ENCODE measurements at places on chromosomes 6 and 20. TPM values are rescaled to one million over a fixed set of nuclear protein-coding genes. Genes with fewer than 3 reads are reported as not detected.
A peak's percentile ranks its signal among the peaks of the same experiment; 100 is the strongest.

- no peak for DNase-seq
Measured at GRCh38 chr20:60754856-60755255, 497.2 kb upstream of the CDH4 start.

DNA sequence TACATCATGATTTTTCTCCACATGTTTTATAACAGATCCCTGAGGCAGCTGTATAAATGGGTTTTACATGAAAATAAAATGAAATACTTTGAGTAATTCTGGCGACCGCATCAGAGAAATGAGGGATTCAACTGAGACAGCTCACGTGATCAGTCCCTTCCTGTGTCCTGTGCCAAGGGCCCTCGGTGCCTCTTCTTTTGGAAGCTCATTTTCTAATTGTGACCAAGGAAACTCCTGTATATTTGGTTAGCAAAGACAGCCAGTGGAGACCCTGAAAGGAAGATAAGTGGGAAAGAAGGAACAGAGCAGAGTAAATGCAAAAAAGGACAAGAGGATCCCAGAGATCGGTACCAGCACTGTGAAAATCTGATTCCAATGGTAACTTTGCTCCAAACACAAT is 129.9 kb downstream of the FYN start:
- DNase-seq, result no peak

Gene EFCAB8
- not detected for total RNA-seq

Gene TBXT
- total RNA-seq, result not detected

GRCh38 chr6:45054610-45055009 is 273.5 kb upstream of the RUNX2 start:
- no peak for DNase-seq

Gene MYO6
- total RNA-seq, result 21.8 TPM

DNA sequence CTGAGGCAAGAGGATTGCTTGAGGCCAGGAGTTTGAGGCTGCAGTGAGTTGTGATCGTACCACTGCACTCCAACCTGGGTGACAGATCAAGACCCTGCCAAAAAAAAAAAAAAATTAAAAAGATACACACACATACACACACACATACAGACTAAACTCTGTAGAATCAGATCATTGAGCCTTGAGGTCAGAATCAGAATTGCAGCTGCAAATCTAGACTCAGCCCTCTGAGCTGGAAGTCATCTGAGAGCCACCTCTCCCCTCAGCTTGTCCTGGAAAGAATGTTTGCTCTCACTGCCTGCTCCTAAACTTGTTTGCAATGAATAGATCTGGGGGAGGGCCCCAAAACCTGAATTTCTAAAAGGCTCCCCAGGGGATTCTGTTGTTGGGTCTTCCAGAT is 41.4 kb upstream of the ANGPT4 start:
- no peak for DNase-seq

DNA sequence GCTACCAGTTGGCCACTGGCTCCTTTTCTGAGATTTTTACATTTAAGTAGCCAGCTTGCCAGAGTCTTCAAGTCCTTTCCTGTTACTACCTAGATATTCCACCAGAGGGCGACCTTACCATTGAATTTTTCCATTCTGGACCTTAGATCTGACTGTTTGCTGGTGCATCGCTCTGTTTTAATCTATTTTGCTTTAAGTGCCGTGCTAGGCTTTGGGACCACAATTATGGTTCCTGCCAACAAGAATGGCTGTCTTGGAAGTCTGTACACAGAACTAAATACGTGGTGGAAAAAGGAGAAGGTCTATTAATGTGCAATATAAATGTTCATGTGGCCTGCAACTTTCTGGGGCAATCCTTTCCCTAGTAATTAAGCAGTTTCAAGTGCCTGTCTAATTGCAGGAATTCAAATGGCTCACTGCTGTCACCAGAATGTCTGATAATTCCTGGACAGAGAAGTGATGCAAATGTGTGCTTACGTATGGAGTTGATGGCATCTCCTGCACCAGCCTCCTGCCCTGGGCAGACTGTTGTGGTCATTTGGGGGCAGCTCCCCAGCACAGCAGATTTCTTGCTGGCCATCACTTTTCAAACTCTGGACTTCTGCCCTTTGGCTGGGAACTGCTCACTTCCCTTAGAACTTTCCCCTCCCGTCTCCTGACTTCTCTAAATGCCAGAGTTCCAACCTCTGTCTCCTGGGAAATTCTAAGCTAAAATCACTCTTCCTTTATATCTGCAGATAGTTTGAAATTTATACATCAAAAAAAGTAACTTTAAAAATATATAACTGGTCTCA is 5.6 kb upstream of the HLA-DOA start:
- no peak for DNase-seq

DNA sequence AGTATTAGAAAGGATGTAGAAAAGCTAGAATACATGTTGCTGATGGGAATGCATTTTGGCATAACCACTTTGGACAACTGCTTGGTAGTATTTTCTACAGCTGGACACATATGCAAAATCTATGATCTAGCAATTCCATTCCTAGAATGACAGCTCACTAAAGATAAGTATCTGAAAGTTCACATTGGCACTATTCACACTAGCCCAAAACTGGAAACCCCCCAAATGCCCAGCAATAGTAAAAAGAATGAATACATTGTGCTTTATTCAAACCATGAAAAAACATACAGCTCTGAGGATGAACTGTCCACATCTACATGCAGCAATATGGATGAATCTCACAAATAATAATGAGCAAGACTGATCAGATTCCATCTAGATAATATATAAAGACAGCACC is 79.0 kb downstream of the PPP1R3G start:
- no peak for DNase-seq

Gene TFAP2A
- 46.0 TPM for total RNA-seq

Gene MYLK4
- 1.4 TPM for total RNA-seq

Gene MAP3K5
- 33.2 TPM for total RNA-seq

- DNase-seq, result no peak
Measured at GRCh38 chr6:161660666-161661571, 387.1 kb upstream of the AGPAT4 start.

Gene TNXB
- total RNA-seq, result 32.9 TPM

- no peak for DNase-seq
Measured at GRCh38 chr6:139147628-139148027, 12.7 kb downstream of the HECA start.

DNA sequence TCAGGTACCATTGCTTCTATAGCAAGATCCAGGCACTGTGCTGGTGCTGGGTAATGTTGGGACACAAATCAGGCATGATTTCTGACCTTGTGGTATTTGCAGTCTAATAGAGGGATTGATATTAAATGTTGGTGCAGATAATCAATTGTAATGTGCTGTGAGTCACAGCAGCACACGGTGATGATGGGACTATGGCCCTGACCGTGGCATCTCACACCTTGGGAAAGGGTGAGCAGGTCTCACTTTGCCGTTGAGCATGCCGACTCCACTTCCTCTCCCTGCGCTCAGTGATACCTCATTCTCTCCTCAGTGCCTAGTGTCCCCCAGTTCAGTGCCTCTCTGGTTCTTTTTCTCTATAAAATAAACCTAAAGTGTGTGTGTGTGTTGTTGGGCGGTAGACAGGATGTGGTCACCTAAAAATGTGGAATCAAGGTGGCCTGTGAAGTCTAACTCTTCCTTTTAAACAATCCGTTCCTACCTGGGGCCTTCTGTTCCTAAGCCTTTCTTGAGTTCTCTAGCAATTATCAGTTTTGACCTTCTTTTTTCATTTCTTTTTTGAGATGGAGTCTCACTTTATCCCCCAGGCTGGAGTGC is 188.5 kb downstream of the REV3L start:
- DNase-seq, result no peak

Gene KIF25
- not detected for total RNA-seq

Gene DZANK1
- 6.9 TPM for total RNA-seq

GRCh38 chr6:137177611-137178010 is 4.2 kb upstream of the IL22RA2 start:
- DNase-seq, result no peak

DNA sequence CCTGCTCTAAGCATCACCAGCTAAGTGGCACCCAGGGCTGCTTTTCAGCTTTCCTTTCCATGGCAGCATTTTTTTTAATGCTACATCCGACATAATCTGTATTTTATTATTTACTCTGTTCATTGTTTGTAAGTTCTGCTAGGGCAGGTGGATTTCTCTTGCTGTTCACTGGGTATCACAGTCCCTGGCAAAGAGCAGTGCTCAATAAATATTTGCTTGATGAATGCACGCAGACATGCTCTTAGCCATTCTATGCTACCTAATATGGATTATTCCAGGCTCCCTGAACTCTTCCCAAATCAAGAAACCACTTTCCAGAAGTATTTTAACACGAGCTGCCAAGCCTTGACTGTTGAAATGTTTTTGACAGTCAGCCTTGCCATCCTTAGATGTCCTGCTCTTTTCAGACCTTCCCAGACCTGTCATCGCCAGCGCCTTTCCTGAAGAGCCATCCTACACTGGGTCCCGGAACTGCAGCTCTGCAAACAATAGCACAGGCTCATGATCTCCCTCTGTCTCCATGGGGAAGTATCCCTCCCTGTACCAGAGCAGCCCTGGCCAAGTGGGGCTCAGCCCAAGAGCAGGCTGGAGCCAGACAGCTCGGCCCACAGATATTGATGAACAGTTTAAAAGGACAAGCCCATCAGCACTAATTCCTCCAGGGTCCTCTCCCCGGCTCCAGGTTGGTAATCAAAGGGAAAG is 136.5 kb upstream of the CDH4 start:
- no peak for DNase-seq

Gene SLC25A27
- total RNA-seq, result 37.4 TPM

GRCh38 chr6:170221753-170222400 is 69.0 kb downstream of the DLL1 start:
- DNase-seq, result no peak

DNA sequence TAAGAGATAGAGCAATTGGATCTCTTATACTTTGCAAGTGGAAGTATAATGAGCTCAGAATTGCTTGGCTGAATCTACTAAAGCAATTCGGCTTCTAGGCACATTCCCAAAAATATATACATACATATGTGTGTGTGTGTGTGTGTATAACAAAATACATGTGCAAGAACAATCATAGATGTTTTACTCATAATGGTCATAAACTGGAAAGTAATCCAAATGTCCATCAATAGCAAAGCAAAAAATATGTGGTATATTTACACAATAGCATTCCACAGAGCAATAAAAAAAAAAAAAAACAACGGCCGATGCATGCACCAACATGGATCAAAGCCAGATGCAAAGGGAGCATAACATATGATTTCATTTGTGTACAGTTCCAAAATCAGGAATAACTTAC is 707.9 kb downstream of the RFPL4B start:
- no peak for DNase-seq

GRCh38 chr6:32519118-32519909 is 10.8 kb downstream of the HLA-DRB5 start:
- no peak for DNase-seq

Gene TP53TG5
- not detected for total RNA-seq

GRCh38 chr20:44748005-44748370 is 2.3 kb downstream of the KCNK15 start:
- DNase-seq, result no peak

DNA sequence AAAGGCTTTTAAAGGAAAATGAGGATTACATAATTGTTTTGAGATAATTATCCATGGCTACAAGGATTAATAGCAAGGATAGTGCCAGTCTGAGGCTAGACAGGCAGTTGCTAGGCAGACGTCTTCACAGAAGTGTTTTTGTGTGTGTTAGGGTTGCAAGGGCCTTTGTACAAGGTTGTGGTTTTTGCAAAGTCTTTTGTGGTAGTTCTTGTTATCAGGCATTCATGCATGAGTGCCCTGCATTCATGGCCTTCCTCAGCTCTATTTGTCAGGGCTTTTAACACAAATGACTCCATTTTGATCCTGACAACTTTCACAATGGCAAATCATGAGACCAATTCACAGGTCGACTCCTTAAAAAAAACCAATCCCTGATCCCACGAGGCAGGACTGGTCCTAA is 68.1 kb upstream of the TXNDC5 start:
- no peak for DNase-seq

Gene SCRT2
- total RNA-seq, result not detected

Gene ADTRP
- 0.48 TPM for total RNA-seq

GRCh38 chr6:43668151-43669028 is 19.2 kb downstream of the MRPS18A start:
- DNase-seq, result peak; percentile 68

Gene MCM3
- 44.5 TPM for total RNA-seq

Gene SMIM13
- total RNA-seq, result 6.2 TPM

DNA sequence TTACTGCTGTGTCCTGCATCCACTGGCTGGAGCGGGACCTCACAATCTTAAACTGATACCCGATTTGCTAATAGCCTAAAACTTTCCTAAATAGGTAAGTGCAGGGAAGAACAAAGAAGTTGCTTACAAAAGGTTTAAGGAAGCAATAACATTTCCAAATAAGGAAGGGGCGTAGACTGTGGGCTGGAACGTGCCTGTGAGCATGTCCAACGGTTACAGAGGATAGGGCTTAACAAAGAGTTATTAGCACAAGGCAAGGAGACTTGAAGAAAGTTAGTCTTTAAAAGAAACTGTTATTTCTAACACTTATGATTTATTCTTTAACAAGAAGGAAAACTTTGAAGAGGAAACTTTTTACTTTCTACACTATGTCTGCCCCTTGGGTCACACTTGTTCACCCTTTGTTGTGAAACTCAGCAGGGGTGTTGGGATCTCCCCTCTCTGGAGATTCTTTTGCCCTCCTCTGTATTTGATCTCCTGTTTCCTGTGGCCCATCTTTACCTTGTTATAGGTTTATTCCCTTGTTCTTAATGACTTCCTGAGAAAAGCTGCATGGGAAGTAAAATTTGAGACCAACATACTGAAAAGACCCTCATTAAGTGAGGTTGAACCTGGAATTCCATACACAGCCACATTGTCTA is 28.7 kb downstream of the KAT14 start:
- DNase-seq, result no peak

Gene EIF2S2
- total RNA-seq, result 45.6 TPM

DNA sequence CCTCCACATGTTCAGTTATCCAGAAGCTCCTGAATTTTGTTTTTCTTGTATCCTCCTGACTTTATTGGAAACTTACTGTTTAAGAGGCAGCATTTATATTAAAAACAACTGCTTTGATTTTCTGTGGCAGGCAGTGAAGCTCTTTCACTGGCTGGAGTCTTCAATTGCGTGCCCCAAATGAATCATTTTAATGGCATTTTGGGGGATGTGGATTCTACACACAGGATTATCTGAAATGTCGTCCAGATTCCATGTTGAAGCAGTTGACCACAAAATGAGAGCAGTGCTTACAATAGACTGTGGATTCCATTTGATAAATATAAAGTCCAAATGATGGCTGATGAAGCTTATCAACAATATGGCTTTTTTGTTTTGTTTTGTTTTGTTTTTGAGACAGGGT is 41.0 kb upstream of the HIVEP1 start:
- no peak for DNase-seq

DNA sequence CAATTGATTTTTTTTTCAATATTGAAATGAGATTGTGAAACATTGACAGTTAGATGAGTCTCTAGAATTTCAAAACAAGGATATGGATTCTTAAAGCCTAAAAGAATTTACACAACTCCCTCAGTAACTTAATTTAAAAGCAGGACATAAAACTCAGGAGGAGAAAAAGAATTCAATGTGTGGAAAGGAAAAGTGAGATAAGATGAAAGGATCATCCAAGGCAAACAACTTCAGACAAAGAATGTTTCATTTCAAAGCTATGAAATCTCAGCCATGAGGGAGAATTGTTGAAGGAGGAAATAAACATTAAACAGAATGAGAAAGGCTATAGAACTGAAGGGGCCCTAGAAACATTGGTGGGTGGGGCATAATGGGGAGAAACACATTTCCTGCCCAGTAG is 191.7 kb upstream of the NOX3 start:
- DNase-seq, result no peak
